H7 (cell line): ENCODE measurements at places on chromosomes 4 and X. TPM values are rescaled to one million over a fixed set of nuclear protein-coding genes. Genes with fewer than 3 reads are reported as not detected.

- no peak for DNase-seq
Measured at GRCh38 chr4:183118585-183118984, 19.5 kb downstream of the WWC2 start.

DNA sequence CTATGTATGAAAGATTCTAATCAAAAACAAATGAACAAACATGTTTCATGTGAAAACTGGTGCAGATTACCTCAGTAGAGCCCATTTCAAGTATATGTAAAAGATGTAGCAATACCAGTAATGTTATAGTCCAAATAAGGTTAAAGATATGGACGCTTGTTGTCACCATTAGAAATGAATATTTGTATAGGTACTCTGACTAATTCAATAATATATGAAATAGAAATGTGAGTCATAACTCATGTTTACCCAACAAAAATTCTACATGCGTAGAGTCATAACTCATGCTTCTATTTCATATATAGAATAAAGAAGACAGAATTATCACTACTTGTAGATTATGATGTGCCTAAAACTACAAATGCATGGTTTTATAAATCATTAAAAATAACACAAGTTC lies 739.1 kb upstream of the DIAPH2 start:
- DNase-seq = no peak

GRCh38 chr4:139795527-139796314 lies 130.1 kb downstream of the MGST2 start:
- no peak for DNase-seq

GRCh38 chr4:158192439-158193158 lies 17.7 kb upstream of the TMEM144 start:
- DNase-seq = no peak

Gene MTNR1A
- 0.33 and 0.76 TPM in 2 replicates for total RNA-seq

Gene YY2
- 0.10 and 0.30 TPM in 2 replicates for total RNA-seq

- DNase-seq = no peak
Measured at GRCh38 chr4:24642981-24643547, 58.7 kb upstream of the DHX15 start.

DNA sequence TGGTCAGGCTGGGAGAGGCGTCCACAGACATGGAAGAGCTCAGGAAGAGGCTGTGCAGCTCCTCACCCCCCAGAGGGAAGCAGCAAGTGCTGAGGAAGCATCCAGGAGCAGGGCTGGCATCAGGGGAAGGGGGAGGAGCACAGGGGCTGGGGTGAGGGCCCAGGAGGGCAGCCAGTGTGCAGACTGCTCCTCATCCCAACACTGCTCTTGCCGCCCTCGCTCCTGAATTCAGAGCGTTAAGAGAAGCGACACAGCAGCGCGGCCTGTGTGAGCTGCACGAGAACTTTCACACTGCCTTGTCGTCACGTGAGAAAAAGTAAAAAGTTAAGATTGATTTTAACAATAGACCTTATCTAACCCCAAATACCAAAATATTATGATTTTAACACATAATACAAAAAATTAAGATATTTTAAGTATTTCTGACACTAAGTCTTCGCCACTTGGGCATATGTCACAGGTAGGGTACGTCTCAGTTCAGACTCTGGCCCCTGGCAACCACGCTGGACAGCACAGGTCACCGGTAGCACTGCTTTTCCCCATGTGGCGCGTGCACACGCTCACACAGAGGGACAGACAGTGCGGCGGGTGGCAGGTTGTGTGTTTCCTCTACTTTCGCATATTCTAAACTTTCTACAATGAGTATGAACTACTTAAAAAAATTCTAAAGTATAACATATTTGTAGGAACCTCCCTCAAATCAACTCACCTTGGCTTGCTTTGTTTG lies 19.7 kb downstream of the NOP14 start:
- DNase-seq = peak; percentile 40

Gene HMX1
- 2.0 and 4.4 TPM in 2 replicates for total RNA-seq
